ENCODE measurements at places on chromosomes 1 and 21.

GRCh38 chr21:26119906-26120305 lies 50.7 kb downstream of the APP start:
- DNase-seq, result no peak

DNA sequence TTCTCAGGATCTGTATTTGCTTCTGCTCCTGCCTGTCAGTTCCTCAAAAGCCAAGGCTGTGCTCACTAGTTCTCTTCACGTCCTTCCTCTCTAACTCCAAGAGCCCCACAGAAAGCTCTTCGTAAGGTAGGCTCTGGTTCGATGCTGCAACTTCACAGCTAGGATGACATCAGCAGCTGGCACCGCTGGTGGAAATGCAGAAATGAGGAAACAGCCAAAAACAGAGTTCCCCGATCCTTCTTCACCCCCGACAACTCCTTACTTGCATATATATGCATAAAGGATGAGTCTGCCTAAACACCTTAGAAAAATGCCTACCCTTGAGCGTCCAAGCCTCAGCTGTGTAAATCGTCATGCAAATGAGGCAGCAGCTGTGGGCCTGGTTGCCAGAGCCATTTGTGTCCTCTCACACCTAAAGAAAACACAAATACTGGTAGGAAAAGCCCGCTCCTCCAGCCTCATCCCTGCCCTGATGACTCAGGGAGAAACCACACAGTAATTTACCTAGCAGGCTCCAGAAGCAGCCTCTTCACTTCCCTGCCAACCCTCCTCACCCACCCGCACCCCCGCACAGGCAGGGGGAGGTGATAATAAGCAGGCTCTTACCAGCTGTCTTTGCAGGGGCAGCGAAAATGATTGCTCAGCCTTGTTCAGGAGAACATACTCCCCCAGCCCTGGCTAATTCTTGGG lies 28.2 kb downstream of the BATF3 start:
- DNase-seq, result no peak

- DNase-seq, result peak; percentile 51
Measured at GRCh38 chr1:93180723-93181613, at the start of gene CCDC18. CCDC18 (plus strand) TSS chr1:93180724; CDS start chr1:93183362, 2,638 bp downstream.

DNA sequence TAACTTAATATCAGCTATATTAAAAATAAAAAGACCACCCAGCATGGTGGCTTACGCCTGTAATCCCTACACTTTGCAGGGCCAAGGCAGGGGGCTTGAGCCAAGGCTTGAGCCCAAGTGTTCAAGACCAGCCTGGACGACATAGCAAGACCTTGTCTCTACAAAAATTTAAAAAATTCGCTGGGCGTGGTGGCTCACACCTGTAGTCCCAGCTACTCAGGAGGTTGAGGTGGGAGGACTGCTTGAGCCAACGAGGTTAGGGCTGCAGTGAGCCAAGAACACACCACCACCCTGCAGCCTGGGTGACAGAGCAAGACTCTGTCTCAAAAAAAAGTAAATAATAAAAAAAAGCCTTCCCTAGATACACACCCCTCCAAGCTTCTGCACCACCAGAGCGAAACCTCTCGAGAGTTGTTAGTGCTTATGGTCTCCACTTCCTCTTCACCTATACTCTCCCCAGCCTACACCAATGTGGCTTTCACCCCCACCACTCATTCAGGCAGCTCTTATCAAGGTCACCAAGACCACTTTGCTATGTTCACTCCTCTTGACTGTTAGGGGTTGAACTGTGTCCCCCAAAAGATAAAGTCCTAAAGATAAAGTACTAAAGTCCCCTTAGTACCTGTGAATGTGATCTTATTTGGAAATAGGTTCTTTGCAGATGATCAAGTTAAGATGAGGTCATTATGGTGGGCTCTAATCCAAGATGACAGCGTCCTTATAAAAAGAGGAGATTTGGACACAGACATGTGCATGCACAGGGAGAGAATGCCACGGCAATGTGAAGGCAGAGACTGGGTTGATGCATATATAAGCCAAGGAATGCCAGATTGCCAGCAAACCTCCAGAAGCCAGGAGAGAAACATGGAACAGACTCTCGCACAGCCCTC lies 6.8 kb upstream of the PPP1R15B start:
- DNase-seq, result no peak

- no peak for DNase-seq
Measured at GRCh38 chr1:111690306-111690617, 48.9 kb downstream of the INKA2 start.
